ENCODE measurements at places on chromosomes 2 and 18. TPM values are rescaled to one million over a fixed set of nuclear protein-coding genes. Genes with fewer than 3 reads are reported as not detected.

The G6PC2 gene
- not detected for total RNA-seq

DNA sequence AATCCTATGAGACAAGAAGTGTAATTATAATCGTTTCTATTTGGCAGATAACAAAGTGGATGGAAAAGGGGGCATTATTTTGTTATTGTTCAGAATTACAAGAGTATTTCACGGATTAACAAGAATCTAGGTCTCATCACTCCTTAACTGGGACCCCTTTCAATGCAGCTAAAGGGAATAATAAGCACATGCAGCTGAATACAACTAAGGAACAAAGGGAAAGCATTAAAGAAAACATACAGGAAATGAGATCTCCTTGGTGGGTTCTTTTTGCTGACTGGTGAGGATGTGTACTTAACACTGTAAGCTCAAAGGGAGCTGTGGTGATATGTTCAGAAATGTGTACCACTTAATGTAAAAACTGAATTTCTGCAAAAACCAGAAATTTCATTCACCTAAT, 140.5 kb upstream of the WDSUB1 start:
- DNase-seq: no peak

GRCh38 chr2:74026687-74027241, 42.1 kb downstream of the TET3 start:
- DNase-seq: no peak

DNA sequence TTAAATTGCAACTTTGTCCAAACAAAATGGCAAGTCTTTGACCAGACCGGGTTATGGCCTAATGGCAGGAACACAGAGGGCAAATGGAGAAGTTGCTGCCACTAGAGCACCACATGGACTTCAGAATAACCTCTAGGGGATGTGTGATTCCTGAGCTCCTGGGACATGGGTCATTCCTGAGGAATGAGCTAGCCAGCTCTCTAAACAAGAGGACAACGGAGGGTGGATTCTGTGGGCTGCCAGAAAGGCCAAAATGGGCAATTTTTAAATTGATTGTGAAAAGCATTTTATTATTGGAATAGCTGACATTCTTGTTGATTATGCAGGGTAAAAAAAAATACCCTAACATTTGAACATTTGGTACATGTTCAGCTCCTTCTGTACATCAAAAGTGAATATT, 109.8 kb upstream of the FZD5 start:
- no peak for DNase-seq

The TRABD2A gene
- total RNA-seq: 4.6 TPM

DNA sequence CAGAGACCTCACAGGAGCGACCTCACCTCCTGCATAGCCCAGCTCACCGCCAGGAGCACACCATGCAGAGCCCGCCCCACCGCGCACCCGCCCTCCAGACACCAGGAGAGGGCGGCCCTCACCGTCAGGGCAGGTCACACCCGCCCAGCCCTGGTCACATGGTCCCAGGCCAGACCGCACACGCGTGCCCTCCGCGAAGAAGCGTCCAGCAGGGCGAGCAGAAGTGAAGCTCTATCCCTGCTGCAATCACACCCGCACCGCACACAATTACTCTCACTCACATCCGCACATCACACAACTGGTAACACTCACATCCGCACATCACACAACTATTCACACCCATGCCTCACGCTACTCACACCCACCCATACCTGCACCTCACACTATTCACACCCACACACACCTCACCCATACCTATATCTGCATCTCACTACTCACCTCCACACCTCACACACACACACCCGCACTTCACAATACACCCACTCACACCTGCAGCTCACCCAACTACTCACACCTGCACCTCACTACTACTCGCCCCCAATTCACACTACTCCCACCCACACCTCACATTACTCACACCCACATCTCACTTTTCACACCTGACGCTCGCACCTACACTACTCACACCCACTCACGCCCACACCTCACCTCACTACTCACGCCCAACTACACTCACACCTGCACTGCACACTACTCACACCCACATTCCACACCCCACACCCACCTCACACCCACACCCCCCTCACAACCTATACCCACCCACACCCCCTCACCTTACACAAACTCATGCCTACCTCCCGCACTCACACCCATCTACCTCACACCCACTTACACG, 242.0 kb downstream of the HDAC4 start:
- no peak for DNase-seq

DNA sequence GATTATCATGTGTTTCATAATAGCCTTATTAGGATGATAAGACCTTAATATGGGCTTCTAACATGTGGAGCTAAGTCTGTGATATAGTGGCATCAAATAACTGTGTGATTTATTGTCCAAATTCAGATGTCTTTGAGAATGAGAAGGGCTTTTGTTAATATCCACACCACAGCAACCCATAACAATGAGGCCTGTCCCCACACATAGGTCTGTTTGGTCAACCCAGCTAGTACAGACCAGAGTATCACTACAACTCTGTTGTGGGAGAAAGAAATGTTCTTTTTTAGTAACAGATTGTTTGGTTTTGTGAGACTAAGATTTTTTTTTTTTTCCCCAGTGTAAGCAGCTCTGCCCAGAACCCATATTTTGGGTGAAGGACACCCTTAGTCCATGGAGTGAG, 439.2 kb downstream of the PIK3C3 start:
- DNase-seq: no peak

DNA sequence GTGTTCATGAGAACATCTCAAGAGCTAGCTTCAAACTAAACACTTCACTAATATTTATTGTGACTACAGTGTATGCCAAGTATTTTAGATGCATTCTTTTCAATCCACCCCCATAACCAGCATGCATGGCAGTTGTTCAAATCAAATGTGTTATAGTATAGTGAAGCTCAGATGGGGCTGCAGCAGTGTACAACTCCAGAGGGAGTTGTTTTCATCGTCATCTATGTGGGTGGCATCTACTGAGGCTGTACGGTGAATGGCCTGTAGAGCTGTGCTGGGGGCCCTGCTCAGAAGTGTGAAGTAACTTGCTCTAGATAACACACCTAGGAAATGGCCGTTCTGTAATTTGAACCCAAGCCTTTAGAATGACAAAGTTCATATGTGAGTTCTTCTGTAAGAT, 71.8 kb upstream of the LRATD1 start:
- DNase-seq: no peak

DNA sequence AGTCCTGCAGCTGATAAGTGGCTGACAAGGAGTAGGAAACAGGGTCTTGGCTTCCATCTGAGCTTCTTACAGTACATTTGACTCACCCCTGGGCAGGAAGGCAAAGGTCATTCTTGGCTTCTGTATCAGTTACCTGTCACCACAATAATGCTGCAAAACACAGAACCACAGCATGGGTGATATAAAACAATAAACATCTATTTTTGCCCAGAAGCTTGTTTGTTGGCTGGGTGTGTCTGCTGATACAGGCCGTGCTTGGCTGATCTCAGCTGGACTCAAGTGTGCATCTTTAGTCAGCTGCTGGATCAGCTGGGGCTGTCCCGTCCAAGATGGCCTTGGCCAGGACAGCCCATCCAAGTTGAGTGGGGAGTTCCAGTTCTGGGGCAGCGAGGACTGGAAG, 34.7 kb downstream of the ONECUT2 start:
- no peak for DNase-seq

- no peak for DNase-seq
These were observed 168.7 kb downstream of the TNS1 start for GRCh38 chr2:217834057-217834620.

- no peak for DNase-seq
These were observed 21.5 kb upstream of the ANXA4 start for GRCh38 chr2:69720404-69720803.

The CCDC141 gene
- 0.30 TPM for total RNA-seq

GRCh38 chr18:31356025-31356424, 20.6 kb upstream of the DSG4 start:
- DNase-seq: no peak

GRCh38 chr2:23453836-23454460, 69.0 kb downstream of the KLHL29 start:
- DNase-seq: no peak

GRCh38 chr2:217666338-217666737, 336.5 kb downstream of the TNS1 start:
- DNase-seq: no peak

GRCh38 chr2:240391111-240392051, 44.1 kb upstream of the GPC1 start:
- no peak for DNase-seq

The STAT4 gene
- 2.0 TPM for total RNA-seq

GRCh38 chr2:26772064-26773001, 8.2 kb downstream of the SLC35F6 start:
- DNase-seq: no peak

DNA sequence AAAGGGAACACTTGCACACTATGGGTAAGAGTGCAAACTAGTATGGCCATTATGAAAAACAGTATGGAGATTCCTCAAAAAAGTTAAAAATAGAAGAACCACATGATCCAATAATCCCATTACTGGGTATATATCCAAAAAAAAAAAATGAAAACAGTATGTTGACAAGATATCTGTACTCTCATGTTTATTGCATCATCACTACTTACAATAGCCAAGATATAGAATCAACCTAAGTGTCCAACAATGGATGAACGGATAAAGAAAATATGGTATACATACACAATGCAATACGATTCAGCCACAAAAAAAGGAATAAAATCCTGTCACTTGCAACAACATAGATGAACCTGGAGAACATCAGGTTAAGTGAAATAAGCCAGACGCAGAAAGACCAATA, 73.3 kb downstream of the LOXHD1 start:
- DNase-seq: no peak

The ALK gene
- not detected for total RNA-seq

DNA sequence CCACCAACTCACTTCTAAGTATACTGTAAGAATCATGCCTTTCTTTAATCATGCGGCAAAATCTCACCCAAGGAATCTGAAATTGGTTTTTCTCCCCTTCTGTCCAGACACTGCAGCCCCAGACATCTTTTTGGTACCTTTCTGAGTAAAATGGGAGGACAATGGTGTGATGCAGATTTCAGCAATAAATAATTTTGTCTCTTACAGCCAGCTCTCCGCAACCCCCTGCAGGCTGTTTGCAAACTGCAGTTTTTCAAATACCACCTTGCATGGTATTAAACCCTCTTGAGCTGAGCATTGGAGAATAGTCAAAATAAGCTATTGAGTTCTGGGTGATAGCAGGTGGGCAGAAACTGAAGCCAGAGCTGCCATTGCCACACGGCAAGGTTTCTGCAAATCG, 32.2 kb downstream of the GPR39 start:
- DNase-seq: no peak

GRCh38 chr2:10075571-10076209, 4.5 kb downstream of the CYS1 start:
- DNase-seq: no peak

- no peak for DNase-seq
These were observed 15.4 kb upstream of the RMC1 start for GRCh38 chr18:23487738-23488570.

DNA sequence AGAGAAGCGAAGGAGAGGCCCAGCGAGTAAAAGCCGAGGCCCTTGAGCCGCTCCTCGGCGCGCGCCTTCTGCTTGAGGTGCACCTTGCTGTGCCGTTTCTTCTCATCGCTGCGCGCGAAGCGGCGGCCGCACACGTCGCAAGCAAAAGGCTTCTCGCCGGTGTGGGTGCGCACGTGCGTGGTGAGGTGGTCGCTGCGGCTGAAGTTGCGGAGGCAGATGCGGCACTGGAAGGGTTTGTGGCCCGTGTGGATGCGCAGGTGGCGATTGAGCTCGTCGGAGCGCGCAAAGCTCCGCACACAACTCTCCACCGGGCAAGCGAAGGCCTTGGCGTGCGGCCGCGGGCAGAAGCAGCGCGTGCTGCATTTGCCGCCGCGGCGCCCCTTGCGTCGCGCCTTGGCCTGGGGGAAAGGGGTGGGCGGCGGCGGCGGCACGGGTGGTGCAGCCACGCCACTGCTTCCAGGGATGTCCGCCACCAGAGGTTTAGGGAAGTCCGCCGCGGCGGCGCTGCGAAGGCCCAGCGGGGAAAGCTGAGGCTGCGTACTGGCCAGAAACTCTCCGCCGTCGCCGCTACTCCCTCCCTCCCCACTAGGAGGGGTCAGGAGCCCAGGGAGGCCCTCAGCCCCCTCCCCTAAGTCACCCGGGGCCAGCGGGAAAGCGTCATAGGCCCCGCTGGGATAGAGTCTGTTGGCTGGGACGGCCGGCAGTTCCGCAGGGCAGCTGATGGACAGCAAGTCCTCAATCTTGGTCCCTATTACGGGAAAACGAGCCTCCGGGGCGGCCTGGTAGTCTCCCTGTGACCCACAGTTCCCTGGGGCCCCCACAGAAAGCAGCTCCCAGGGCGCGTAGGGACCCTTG, 1.7 kb downstream of the EGR4 start:
- DNase-seq: no peak

DNA sequence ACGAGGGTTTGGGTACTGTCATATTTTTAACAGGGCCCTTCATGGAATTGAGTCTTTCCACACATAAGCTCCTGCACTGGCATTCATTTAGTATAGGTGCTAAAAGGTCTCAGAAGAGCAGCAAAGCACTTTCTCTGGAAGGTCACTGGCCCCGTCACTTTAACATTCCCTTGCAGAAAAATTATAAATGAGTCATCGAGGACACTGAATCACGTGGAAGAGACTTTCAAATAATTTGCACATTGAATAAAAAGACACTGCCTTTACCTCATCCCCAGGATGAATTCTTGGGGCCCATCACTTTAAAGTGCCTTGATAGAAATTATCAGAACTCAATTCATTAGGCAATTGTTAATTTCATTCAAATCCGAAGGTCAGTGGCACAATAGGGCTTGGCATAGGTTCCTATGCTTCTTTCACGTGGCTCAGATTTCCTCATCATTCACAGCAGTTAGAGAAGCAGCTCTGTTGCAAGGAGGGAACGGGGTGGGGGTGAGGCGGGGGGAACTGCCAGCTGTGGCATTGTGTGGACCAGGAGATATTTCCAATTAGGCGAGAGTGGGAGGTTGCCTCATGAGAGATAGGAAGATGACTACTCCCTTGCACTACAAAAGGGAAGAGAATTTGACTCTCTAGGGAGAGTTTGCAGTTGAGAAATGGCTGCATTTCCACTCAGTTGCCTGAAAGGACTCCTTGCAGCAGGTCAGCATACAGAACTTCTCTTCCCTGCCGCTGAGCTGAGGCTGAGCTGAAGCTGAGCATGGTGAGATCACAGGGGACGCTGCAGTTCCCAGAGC, 86.3 kb upstream of the NPAS2 start:
- DNase-seq: no peak

All from HCT116 (cell line).